CD4-positive, alpha-beta T cell treated with Interleukin-15 for 4 hours (primary cell): ENCODE measurements at places on chromosomes 3 and 15.

- no peak for DNase-seq
These were observed 140.4 kb downstream of the CHDH start for GRCh38 chr3:53705774-53706173.

DNA sequence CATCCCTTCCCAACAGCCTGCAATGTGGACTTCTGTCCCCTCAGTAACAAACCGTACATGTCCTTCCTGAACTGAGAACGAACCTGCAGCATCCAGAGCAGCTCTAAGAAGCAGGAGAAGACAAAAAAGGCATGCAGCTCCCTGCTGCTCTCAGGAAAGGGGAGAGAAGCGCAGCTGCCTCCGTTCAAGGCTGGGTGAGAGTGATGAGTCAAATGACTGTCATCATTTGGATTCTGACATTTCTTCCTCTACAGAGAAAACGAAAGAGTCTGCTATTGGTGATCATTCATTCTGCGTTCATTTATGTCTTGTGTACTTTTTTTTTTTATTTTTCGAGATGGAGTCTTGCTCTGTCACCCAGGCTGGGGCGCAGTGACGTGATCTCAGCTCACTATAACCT lies 677.8 kb downstream of the FHIT start:
- DNase-seq, result no peak

- no peak for DNase-seq
These were observed 33.4 kb downstream of the SETD2 start for GRCh38 chr3:47130557-47130956.

DNA sequence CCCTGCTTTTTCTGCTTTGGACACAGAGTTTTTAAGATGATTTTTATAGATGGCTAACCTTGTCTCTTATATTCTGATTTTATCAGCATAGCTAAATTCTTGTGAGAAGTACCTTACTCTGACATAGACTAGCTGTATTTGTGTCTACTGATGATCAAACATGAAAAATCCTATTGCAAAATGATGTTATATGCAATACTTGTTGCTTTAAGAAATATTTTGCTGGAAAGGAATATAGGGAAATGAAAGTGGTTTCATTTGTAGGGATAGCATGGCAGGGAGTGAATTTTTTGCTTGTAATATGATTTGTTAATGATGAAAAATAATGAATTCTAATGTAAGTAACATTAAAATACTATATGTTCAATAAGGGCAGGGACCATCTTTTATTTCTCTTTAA lies 35.9 kb downstream of the CFAP91 start:
- DNase-seq, result no peak

GRCh38 chr3:29721789-29722188 lies 440.9 kb downstream of the RBMS3 start:
- DNase-seq, result no peak
